GM23248 (cell line): ENCODE measurements at places on chromosomes 5 and 9.
A peak's percentile ranks its signal among the peaks of the same experiment; 100 is the strongest.

DNA sequence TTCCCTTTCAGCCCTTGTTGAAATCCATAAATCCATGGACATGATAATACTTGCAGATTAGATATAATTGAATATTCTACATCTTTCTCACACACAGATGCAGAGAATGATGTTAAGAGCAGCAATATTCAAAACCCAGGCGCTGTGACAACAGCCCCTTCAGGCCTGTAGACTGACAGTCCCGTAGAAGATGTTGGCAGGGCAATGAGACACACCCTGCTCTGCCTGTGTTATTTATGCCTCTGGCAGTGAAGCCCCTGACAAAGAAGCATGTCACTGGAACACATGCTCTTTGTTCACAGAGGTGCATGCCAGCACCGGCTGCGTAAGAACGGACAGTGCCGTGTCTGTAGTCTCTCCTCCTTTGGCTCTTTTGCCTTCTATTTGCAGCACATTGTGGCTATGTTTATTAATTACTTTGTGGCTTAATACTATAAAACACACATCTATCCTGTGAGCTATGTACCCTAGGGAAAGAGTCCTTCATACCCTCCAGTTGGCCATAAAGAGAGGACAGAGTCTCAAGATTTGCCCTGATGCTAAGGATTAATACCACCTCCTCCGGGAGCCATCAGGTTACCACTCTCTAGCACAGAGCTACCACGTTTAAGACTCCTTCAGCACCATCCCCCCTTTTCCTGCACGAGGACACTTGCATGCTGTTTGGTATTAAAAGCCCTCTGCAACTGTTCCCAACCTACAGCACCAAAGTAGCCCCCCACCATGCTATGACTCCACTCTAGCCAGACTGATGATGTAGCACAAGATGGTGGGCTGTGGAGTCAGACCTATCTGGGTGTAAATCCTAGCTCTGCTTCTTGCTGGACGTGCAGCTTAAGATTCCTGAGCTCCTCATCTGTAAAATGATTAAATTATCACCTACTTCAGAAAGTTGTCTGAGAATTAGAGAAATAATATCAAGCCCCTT lies 2.0 kb upstream of the ANP32B start:
- peak; percentile 62 for DNase-seq

DNA sequence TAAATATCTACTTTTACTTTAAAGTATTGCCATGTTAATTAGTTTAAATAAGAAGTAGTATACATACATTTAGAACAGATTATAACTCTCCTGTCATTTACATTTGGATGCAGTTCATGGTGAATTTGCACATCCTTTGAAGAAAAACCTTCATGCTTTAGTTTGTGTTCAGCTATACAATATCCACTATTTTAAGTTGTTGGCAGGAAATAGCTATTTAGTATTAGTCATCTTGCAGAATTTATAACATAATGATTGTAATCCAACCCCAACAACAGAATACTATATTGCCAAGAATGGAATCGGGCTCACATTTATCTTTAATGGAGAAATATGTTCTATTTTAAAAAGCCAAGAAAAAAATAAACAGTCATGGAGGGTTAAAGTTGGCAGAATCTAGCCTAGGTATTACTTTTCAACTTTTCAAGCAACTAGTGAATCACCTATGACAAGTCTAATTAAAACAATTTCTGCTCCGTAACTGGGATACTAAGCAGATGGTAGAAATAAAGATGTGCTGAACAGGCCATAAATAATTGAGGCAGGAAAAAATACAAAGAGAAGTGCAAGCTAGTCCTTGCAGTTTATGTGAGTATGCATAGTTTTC lies 1170.6 kb upstream of the NUDT12 start:
- no peak for DNase-seq

- no peak for DNase-seq
Measured at GRCh38 chr5:68730979-68731654, 362.7 kb upstream of the SLC30A5 start.

DNA sequence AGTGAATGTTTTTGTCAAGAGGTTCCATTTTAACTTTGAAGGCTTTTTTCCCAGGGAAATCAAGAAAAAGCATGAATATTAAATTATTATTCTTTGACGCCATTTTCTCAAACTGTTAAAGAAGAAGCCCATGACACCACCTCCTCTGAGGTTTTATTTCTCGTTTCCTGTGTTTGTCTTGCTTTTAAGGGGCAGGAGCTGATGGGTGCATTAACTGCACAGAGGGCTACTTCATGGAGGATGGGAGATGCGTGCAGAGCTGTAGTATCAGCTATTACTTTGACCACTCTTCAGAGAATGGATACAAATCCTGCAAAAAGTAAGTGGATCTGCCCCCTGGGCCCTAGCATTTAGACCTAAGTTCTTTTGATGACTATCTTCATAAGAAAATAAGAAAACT lies 205.3 kb downstream of the RFK start:
- DNase-seq = no peak

GRCh38 chr5:154320224-154321089 lies 125.3 kb upstream of the SAP30L start:
- DNase-seq = peak; percentile 8

GRCh38 chr5:80134876-80135275 lies 99.7 kb downstream of the THBS4 start:
- DNase-seq = no peak

DNA sequence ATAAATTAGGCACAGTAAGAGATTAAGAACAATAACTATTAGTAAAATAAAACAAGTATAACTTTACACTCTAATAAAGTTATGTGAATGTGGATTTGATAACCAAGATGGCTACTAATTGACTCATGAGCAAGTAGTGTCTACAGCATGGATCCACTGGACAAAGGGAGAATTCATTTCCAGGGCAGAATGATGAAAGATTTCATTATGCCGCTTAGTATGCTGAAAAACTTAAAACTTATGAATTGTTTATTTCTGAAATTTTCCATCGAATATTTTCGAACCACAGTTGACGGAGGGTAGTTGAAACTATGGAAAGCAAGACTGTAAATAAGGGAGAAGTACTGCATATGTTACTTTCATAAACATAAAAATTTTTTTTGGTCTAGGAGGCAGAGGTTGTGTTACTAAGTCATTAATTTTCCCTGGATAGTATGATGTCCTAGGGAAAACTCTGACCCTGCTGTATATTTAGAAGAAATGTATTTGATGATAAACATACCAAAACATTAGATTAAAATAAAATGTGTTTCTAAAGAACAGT lies 24.9 kb upstream of the TARS1 start:
- DNase-seq = no peak

DNA sequence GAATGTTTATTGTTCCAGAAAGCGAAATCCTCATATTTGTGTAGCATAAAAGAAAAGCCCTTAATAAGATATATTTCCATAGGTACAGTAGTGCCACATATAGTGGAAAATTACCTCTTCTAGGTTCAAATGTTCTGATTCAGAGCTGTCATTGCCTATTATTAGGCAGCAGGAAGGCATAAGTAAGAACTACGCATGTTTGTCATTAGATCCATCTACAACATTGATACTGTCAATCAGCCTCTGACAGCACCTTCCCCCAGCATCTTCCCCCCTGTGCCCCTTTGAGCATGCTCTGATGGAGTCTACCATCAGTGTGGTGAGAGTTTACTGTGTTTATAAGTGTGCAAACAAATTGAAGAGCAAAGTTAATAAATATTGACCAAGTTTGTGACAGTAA lies 816.1 kb downstream of the TLE4 start:
- DNase-seq = no peak
